ENCODE measurements at places on chromosomes 3 and 15. TPM values are rescaled to one million over a fixed set of nuclear protein-coding genes. Genes with fewer than 3 reads are reported as not detected.

TMEM212 gene
- not detected for total RNA-seq

CHRM5 gene
- under 0.01 TPM for total RNA-seq

VEPH1 gene
- 107 TPM for total RNA-seq

TPRG1 gene
- total RNA-seq: 0.27 TPM

GPR171 gene
- not detected for total RNA-seq

CHRFAM7A gene
- 2.9 TPM for total RNA-seq

CD80 gene
- total RNA-seq: not detected

DNAJA4 gene
- 5.3 TPM for total RNA-seq

C3orf85 gene
- not detected for total RNA-seq

GRAMD1C gene
- 22.1 TPM for total RNA-seq

All from endothelial cell of coronary artery (primary cell).